ENCODE measurements at places on chromosomes 5 and 9.

- no peak for DNase-seq
These were observed 44.0 kb downstream of the ROR2 start for GRCh38 chr9:91905991-91906469.

- DNase-seq, result no peak
These were observed 49.9 kb downstream of the C9orf152 start for GRCh38 chr9:110157823-110158664.

GRCh38 chr5:173973616-173973969, 15.4 kb upstream of the C5orf47 start:
- no peak for DNase-seq

DNA sequence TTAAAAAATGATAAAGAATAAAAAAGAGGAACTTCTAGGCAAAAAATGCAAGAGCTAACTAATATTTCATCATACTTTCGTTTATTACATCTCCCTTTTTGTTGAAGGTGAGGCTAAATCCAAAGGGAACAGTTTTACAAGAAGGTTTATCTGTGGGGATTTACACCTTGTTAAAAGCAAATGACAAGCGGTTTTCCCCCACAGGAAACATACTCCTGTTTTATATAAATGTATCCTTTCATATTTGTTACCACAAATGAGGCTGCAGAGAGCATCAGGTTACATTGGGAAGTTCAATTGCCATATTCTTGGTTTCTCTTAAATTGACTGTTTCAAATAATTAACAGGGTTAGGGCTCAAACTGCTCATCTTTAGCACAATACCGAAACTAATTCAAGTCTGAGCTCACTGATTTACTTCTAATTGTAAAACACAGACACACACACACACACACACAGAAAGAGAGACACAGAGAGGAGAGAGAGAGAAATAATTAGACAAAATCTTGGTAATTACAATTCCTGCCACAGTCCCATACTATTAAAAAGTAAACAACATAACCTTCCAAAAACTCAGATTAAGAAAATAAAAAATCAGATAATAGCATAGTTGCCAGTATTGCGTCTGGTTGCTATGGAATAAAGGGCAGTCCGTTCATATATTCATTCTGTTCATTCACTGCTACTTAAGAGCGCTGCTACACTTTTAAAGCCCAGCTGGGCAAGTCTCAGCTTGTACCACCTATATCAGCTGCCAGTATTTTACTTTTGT, 17.1 kb downstream of the RFX3 start:
- DNase-seq, result peak; percentile 41

DNA sequence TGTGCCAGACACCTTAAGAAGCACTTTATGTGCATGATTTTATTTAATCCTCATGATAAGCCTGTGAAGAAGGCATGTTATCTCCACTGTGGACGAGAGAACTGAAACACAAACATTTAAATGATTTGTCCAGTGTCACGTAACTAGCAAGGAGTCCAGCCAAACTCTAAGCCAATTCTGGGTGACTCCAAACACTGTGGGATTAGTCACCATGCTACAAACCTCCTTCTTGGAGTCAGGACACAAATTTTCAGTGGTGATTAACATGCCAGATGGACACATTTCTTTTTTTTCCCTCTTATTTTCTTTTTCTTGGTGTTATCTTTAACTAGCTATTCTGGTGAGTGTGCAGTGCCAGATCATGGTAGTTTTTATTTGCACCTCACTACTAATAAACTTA, 316.8 kb downstream of the NDUFS4 start:
- no peak for DNase-seq

GRCh38 chr9:79193001-79193400, 378.8 kb upstream of the TLE4 start:
- DNase-seq, result no peak

All from NCI-H1417 treated with DMSO at 0.1 percent for 48 hours (cell line).